ENCODE measurements at places on chromosomes 7 and 10.

DNA sequence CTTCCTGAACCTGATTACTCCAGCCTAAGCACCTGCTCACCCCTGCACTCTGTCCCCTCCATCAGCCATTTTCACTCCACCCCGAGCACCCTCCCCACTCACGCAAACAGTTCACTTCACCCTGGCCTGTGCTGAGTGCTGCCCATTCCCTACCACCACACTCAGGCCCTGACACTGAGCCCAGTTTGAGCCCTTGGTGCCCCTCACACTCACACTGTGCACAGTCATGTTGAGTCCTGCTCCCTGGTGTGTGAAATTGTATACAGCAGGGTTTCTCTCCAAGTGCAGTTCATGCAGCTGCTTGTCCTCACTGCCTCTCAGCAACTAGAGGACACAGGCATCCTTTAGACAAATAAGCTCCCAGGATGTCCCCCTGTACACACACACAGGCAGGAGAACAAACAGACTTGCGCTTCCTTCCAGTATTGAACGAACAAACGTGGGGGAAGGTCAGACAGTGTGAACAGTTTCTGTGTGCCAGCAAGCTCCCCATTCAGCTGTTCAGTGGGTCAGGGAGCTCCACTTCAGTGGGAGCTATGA lies 6.8 kb downstream of the MYO1G start:
- DNase-seq, result no peak

GRCh38 chr7:134831862-134832261 lies 52.4 kb downstream of the CALD1 start:
- DNase-seq, result no peak

DNA sequence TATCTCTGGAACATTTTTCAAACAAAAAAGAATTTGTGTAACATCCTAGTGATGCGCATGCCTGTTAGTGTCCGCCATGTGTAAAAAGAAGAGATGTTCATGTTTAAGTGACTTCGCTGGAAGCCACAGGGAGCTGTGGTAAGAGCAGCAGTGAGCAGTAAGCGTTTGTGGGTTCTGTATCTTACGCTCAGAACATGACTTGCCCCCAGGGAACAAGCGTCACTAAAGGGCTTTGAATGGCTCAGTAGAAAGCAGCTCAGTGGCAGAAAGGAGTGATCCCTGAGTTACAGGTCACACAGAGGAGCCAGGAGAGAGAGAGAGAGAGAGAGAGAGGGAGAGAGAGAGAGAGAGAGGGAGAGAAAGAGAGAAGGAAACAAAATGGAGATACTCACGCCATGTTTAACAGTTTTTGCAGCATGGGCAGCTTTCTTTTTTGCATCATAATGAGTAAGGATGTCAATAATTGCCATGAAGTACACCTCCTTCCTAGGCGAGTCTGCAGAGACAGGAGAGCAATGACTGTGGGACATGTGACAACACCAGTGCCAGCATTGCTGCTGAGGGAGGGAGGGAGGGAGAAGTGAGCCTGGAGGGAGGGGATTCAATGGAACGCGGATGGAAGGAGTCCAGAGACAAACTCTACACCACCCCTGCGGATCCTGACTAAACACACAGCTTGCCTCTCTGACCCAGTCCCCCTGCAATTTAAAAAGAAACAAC lies 174.6 kb downstream of the PIP4K2A start:
- no peak for DNase-seq

GRCh38 chr7:135980665-135981180 lies 3.6 kb upstream of the MTPN start:
- peak; percentile 53 for DNase-seq

GRCh38 chr7:17988141-17988540 lies 39.5 kb downstream of the PRPS1L1 start:
- DNase-seq, result no peak

- DNase-seq, result no peak
Observed at GRCh38 chr7:26782501-26782900, 81.9 kb downstream of the SKAP2 start.

DNA sequence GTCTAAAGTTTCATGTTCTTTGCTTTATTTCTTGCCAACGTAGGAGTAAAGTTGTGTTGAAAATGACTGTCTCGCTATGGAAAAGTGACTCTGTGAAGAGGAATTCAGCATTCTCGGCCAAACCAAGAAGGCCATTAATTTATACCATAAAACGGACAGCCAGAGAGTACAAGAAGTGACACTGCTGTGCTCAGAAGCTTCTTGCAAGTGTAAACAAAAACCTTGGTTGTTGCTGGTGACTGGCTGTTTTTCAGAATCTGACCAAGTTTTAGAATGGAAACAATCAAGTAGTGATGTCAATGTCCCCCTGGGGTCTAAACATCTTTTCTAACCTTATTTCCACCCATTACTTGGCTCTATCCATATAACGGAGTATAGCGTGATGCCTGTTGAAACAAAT lies 201.9 kb downstream of the INHBA start:
- DNase-seq, result no peak

DNA sequence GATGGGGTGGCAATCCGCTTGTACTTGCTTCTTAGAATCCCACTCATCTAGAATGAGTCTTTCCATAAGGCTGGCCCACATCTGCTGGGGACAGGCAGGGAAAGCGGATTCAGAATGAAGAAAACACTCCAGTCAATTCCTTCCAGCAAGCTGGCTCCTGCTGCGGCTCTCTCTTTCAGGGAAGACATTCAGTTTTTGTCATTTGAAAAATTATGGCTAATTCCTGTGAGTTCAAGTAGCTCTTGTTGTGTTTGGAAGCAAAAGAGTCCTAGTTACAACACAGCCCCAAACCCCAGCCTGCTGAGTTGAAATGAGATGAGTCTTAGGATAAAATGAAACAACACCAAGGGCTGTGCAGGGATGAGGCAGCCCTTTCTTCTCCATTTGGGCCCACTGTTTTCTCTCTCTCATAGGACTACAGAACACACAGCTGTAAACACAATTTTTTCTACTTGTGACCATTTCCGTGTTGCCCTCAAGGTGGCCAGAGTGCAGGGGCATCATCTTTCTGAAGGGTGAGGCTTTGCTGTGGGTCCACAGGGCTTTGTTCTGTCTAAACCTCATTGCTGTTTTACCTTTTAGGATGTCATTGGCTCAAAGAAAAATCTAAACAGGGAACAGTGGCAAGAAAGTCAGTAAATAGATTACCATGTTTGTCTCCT lies 90.8 kb upstream of the EEPD1 start:
- DNase-seq, result no peak

- DNase-seq, result no peak
Observed at GRCh38 chr10:28551086-28551485, 18.2 kb downstream of the WAC start.

- no peak for DNase-seq
Observed at GRCh38 chr10:36448760-36449691, 676.4 kb upstream of the ANKRD30A start.

GRCh38 chr7:98970016-98970615 lies 91.8 kb downstream of the TRRAP start:
- DNase-seq, result no peak

- DNase-seq, result peak; percentile 57
Observed at GRCh38 chr10:28587970-28588290, 55.0 kb downstream of the WAC start.

DNA sequence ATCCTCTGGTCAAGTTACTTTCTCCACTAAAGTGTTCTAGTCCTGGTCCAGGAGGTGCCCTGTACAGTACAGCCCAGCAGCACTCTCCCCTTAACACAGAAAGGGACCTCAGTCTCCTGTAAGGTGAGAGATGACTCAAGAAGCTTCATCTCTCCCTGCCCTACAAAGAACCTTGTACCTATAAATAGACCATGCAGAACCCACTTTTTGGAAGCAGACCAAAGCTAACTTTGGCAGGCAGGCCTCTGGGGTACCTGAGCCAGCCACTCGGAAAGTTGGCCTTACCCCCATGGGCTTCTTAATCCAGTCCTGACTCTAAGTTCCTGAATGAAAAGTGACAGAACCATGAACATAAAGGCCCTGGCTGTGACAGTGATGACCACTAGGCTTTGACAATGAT lies 454.8 kb downstream of the KCNMA1 start:
- no peak for DNase-seq

- DNase-seq, result peak; percentile 23
Observed at GRCh38 chr10:94042001-94042833, 48.5 kb downstream of the PLCE1 start.

- no peak for DNase-seq
Observed at GRCh38 chr10:78419481-78420265, 386.0 kb downstream of the RPS24 start.

DNA sequence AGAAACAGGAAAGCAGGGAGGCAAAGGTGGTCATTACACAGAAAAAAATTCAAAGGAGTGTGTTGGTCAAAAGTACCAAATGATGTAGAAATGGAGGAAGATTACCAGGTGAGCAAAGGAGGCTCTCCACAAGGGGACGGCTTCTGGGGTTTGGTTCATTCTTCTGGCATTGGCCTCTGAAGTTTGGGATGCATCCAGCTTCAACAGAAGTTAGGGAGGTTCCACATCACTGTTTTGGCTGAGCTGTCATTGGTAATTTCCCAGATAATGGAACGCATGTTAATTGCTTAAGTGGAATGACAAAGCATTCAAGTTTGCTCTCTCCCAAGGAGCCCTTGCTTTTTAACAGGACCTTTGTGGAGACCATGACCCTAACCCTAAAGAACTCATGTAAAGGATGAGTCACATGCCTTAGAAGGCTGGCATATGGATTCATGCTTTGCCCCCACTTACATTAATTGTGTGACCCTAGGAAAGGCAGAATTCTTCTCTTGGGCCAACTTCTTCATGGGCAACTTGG lies 398.6 kb downstream of the GPAM start:
- no peak for DNase-seq

DNA sequence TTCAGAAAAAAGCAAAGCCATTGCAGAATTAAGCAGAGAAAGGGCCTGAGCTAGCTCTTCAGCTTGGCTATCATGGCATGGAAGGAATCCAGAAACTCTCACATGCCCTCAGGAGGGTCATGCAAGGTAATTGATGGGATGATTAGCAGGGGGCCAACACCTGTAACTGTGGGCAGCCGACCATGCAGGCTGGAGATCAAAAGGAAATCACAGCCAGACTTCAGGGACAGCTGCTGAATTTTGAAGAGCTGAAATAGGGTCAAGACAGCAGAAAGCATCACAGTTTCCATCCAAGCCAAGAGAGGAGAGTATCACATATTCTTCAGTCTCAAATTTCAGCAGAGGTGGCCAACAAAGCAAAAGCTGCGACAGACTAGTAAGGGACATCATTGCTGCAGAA lies 239.6 kb upstream of the STEAP1 start:
- DNase-seq, result no peak

DNA sequence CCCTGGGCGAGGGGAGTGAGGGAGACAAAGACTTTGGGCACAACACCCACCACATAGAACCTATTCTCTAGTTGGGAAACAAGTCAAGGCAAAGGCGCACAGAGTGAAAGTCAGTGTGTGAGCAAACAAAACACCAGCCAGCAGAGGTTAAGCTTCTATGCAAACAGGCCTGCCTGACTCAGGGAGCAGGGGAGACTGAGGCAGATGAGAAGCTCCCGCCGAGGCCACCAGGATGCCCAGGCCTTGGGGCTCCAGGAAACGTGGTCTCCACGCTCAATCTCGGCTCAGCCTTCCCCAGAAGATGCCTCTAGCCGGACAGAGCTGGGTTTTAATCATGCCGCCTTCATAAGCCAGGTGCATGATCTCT lies 74.1 kb upstream of the KCNMA1 start:
- no peak for DNase-seq

GRCh38 chr10:76451911-76452310 lies 1020.5 kb downstream of the LRMDA start:
- no peak for DNase-seq

GRCh38 chr7:50803359-50804337 lies 21.0 kb upstream of the GRB10 start:
- no peak for DNase-seq

DNA sequence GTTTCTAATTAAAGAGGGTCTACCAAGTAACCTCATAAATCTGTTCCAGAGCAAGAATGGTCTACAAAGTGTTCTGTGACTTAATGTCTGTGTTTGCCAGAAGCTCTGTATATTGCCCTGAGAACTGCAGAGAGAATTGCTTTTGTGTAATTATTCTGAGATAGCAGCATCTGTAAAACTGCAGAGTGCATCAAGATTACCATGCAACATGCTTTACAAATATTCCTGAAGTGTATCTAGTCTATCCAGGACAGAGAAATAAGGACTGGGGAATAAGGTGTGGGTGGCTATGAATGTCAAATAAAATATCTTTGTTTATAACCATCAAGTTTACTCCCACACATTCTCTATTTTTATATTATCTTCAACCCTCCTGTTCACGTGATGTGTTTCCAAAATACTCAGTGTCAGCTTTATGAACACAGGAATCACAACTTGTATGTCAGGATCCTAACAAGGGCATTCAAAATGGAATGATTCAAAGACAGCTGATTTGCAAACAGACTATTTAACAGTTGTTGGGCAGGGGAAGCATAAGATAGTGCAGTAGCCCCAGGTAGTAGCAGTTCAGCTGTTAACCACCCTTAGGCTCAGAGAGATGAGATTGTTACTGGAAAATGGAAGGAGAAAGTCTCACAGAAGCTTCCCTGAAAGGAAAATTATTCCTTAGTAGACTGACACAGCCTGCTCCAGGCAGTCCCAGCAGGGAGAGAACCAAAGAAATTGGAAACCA lies 15.3 kb upstream of the LIPA start:
- no peak for DNase-seq

Data from foreskin fibroblast (primary cell).